Activated naive CD8-positive, alpha-beta T cell treated with anti-CD3 and anti-CD28 coated beads, Interleukin-2, amount 10 ng/mL, durations not matched to agents 7 days and 5 days (primary cell): ENCODE measurements at places on chromosomes 1 and 21. TPM values are rescaled to one million over a fixed set of nuclear protein-coding genes. Genes with fewer than 3 reads are reported as not detected.

- DNase-seq = no peak
Measured at GRCh38 chr1:76029331-76029730, 45.2 kb upstream of the ST6GALNAC3 start.

DNA sequence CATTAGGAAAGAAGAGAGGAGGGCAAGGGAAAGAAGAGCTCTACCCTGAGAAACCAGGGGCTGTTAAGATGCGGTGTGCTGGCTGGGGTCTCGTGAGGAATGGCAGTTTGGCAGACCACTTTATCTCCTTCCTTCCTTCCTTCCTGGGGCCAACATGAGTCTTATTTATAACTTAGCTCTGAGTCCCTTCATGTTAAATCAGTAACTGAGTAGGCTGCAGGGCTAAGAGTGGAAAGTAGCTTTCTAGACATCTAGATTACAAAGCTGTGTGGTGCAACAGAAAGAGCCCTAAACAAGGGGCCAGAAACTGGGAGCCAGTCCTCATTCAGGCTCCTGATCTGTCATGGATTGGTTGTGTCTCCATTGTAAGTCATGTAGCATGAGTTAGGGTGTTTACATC is 135.4 kb upstream of the DUSP10 start:
- DNase-seq = no peak

DNA sequence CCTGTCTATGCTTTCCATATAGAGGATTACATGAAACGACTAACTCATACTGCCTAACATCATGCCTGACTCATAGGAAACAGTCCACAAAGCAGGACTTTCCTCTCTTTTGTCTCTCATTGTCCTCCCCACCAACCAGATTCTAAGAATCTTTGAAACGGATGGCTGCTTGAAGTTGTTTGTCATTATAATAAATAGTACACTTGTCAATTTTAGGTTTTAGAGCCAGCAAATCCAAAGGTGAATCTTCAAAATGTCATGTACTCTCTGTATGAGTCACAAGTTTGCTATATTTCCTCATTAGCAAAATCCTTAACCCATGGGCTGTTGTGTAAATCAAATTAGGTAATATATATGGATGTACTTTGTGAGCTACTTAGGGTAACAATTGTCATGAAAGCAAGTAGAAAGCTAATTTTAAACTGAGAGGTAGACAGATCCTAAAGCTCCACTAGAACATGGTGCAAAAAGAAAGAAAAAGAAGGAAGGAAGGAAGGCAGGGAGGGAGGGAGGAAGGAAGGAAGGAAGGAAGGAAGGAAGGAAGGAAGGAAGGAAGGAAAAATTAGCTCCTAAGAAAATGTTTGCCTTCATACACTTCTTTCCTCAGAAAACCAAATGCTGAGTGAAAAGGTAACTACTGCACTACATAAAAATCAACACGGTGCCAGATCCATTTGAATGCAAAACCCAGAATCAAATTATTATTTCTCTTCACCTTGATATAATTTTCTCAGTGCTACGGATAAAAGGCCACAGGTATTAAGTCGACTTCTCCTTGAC is 129.5 kb upstream of the PRMT6 start:
- DNase-seq = no peak

- no peak for DNase-seq
Measured at GRCh38 chr1:51044199-51044598, 57.8 kb upstream of the C1orf185 start.

GRCh38 chr1:152013664-152014237 is 20.1 kb upstream of the S100A10 start:
- DNase-seq = no peak

Gene FABP3
- 0.62 TPM for total RNA-seq

DNA sequence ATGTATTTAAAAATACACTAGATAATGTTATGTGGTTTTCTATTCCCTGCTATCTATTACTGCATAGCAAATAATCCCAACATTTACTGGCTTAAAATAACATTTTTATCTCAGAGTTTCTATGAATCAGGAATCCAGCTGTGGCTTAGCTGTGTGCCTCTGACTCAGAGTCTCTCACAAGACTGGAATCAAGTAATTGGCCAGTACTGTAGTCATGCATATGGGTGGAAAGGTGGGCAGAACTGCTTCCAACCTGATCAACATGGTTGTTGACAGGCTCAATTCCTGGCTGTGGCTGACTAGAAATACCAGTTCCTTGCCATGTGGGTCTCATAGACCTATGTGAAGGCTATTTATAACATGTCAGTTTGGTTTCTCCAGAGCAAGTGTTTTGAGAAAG is 131.8 kb downstream of the PDE4B start:
- DNase-seq = no peak

GRCh38 chr21:15084668-15085067 is 19.9 kb upstream of the NRIP1 start:
- no peak for DNase-seq

DNA sequence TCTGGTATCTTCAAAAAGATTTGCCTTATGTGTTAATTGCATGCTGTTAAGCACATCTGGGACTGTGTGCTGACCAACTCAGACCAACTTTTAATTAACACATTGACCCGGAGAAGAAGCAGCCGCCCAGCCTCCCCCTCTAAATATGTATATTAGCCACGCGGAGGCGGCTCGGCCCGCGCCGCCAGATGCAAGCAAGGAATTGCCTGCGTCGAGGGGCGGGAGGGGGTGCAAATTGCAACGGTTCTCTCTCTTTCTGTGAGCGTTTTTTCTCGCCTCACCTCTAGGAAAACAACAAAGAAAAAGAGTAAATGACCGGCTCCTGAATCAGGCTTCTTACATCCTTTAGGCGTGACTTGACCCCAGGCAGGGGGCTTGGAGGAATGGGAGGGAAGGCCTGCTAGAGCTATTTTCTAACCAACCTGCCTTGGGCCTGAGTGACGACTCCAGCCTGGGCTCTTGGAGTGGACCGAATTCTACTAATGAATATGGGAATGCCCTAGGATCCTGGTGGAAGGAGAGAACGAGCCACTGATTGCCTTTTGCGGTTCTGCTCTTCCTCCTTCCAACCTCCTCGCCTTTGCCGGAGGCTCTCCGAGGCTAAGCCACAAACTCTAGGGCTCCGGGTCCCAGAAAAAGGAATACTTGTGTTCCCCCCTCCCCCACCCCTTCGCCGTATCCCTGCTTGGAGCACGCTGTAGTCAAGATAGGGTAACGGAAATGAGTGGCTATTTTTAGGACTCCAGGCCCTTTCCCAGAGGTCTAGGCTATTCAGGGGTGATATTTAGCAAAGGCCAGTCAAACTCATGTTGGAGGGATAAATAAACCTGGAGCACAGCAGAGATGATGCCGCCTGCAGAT is 417.0 kb upstream of the ESRRG start:
- no peak for DNase-seq

- DNase-seq = no peak
Measured at GRCh38 chr1:203627851-203628200, 1.2 kb downstream of the ATP2B4 start.

Gene BACE2
- 5.1 TPM for total RNA-seq

DNA sequence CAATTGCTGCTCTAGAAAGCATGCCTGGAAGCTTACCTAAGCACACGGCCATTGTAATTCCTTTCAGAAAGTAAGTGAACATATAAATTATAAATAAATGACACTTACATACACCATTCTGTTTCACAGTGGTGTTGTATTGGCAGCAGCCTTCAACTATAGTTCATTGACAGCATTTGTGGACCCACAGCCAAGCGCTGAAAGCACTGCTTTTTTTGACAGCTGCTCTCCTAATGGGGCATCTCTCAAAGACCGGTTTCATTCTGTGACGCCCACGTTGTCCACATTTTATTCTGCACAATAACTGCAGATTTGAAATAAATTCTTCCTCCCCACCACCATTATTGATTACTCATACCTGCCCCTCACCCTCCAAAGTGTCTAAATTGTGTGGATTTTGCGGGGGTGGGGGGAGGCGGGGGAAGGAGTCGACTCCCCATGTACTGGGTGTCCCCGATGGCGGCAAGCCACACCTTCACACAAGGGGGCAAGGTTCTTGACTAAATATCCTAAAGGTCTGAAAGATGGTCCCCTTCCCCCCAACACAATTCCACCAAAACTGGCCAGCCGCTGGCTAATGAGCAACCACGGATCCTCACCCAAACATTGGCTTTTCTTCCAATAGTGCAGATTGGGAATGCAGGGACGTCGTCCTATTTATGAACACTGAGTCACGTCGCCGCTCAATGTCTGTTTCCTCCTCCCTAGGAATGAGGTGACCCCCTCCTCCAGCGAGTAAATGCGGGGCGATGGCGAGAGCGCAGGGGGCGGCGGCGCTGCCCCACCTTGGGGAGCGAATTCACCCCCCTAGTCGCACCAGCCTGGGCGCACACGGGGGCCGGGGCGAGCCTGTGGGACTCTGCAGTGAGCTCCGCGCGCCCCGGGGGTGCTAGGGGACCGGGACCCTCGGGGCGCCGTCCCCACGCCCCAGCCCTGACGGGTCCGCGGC is 960 bp downstream of the RCAN1 start:
- DNase-seq = no peak

DNA sequence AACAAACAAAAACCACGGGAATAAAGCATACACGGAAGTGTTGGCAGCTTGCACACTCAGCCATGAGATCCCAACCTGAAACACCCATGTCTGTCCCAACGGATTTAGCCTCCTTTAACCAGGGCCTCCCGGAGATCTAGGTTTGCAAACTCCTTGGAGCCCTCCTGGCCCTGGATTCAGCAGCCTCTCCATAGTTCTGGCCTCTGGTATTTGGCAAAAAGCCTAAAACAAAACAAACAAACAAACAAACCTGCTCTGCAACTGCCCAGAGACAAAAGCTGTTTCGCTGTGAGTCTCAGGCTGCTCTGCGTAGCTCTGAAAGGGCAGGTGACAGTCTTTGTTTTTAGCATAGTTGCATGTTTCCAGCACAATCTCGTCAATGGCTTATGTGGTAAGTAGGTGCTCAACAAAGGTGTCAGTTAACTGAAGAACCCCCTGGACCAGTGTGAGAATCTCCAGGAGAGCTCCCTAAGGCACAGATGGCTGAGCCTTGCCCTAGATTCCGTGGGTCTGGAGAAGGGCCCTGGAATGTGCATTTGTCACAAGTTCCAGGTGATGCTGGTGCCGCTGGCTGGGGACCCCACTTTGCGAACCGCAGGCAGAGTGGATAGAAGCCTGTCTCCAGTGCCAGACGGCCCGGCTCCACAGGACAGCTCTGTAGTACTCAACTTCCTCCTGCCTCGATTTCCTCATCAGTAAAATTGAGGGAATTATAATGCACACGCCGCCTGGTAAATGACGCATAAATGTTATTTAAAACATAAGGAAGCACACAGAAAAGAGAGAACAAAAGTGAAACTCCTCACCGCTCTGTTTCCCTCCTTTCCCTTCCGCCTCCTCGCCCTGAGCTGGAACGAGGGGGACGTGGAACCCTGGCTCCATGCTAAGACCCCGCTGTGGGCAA is 86.2 kb downstream of the RIPK4 start:
- no peak for DNase-seq

Gene SELE
- not detected for total RNA-seq

GRCh38 chr1:39722495-39722894 is 16.2 kb upstream of the PPIE start:
- DNase-seq = no peak
